BJ (cell line): ENCODE measurements at places on chromosomes 3 and 15.

DNA sequence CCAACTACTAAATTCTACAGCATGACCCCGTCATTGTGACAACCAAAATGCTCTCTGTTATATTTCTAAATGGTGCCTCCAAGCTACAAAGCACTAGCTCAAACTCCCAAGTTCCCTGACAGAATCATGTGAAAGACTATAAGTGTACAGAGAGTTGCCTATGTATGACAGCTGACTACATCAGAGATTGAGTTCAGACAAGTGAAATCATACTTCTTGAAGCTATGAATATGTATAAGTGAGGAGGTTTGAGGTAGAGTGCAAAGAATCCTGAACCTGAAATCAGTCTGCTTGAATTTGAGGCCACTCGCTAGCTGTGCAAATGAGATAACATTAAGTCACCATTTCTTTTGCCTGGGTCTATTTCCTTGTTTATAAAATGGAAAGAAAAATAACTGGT, 63.9 kb upstream of the TP63 start:
- DNase-seq: no peak

GRCh38 chr3:2423143-2423542, 324.5 kb downstream of the CNTN4 start:
- DNase-seq: no peak

GRCh38 chr3:67142432-67142831, 144.3 kb downstream of the KBTBD8 start:
- DNase-seq: no peak

- DNase-seq: no peak
Measured at GRCh38 chr15:59017449-59017848, 30.0 kb downstream of the RNF111 start.

DNA sequence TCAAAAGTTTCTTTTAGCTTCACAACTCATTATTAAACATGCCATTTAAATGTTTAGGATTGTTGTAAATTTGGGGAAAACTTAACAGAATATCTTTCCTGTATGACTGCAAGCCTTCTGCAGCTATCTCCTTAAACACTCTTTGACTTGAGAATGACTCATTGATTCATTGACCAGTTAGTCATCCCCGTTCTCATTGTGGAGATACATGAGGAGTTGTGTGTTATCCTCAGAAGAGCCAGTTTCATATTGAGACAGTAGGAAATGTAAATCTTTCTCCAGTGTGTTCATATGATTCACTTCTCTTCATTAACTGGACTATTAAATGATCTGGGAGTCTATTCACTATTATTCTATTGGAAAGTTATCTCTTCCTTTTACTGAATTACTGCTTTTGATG, 83.0 kb downstream of the CRYGS start:
- peak; percentile 8 for DNase-seq

DNA sequence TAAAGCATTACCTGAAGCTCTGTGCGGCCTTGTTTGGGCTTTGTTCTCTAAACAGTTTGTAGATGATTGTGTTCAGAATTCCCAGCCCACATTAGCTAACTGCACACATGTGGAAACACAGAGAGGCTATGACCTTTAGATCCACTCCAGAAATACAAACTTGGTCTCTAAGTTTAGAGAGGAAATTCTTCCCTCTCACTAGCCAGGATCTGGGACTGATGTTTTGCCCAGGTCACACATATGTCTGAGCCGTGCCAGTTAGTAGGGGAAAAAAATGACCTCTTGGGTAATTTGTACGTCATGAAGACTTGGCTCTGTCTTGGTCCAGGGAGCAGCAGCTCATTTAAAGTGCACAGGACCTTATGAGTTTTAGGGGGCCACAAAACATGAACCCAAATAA, 223.1 kb downstream of the RBMS3 start:
- DNase-seq: no peak

- DNase-seq: no peak
Measured at GRCh38 chr3:66483006-66483405, 17.8 kb downstream of the LRIG1 start.

- no peak for DNase-seq
Measured at GRCh38 chr3:53162672-53163443, 1.8 kb downstream of the PRKCD start.

- DNase-seq: no peak
Measured at GRCh38 chr15:39907216-39907615, 12.8 kb downstream of the GPR176 start.

DNA sequence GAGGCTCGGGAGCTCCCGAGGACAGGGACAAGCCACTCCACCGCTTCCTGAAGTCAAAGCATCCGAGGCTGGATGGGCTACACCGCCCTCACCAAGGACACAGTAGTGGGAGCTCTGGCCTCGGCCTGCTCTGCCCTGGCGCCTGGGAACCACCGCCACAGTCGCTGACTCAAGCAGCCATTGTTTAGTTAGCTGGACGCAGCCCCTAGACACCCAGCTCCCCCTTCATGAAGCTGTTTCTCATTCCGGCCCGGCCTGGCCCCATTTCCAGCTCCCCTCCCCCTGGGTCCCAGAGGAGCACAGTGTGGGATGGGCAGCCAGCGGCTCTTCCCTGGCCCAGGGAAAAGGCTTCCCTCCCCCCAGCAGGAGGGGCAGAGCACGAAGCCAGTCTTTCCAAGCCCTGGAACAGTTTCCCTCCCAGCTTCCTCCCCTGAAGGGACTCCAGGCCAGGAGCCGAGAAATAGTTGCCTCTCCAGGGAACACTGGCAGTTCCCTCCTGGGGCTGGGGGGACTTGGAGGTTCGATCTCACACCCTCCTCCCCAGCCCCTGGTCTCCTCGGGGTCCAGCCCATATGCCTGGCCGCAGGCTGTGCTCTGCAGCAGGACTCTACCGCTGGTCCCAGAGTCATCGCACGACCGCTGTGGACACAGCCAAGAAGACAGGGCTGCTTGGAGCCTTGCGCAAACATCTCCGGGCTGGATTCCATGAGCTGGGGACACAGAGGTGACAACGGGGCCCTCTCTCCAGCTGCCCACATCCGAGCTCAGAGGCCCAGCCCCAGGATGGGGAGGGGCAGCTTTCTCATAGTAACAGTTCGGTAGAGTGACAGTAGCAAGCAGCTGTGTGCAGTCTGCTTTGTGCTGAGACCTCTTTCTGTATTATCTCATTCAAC, 10.0 kb downstream of the PLXND1 start:
- peak; percentile 88 for DNase-seq

GRCh38 chr3:72891053-72891855, 3.4 kb downstream of the GXYLT2 start:
- DNase-seq: peak; percentile 97

- DNase-seq: no peak
Measured at GRCh38 chr3:193506921-193507320, 47.8 kb downstream of the ATP13A4 start.

GRCh38 chr3:45906681-45907407, 20.5 kb downstream of the CCR9 start:
- no peak for DNase-seq

DNA sequence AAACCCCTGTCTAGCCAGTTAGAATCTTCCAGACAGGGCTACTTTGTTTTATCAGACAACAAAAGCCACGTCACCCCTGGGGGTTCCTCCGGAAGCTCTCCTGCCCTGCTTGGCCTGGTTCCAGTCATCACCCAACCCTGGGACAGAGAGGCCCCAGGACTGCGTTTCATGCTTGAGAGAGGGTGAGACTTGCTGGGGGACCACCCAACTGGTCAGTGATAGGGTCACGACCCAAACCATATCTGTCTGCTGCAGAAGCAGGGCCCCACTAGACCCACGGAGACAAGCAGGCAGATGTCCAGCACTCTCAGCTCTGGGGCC, 1.2 kb downstream of the NT5DC2 start:
- no peak for DNase-seq

GRCh38 chr15:74454764-74455500, 6.0 kb downstream of the UBL7 start:
- DNase-seq: no peak

DNA sequence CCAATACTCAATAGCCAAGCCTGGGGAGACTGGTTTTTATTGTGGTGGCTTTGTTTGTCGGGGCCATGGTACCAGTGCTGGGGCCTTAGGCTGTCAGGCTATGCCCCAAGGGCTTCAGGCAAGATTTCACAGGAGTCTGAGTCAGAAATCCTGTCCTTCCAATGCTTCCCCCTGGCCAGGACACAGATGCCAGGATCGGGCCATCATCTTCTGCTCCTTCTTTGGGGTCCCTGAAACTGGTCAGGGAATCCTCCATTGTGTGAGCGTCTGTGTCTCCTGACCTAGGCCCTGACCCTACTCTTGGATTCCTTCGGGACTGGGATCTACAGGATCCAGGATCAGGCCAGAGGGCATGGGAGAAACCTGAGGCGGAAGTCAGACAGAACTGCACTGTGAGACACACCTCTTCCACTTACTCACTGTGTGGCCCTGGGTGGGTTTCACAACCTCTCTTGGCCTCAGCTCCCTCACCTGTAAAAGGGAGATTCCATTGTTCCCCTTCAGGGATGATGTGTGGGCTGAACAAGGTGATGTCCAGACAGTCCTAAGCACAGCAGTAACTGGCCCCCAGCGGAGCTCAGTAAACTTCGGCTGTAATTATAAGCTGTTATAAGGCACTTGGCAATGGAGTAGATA, 292.7 kb downstream of the UACA start:
- no peak for DNase-seq

GRCh38 chr15:35243758-35244157, 158.7 kb upstream of the NANOGP8 start:
- no peak for DNase-seq

DNA sequence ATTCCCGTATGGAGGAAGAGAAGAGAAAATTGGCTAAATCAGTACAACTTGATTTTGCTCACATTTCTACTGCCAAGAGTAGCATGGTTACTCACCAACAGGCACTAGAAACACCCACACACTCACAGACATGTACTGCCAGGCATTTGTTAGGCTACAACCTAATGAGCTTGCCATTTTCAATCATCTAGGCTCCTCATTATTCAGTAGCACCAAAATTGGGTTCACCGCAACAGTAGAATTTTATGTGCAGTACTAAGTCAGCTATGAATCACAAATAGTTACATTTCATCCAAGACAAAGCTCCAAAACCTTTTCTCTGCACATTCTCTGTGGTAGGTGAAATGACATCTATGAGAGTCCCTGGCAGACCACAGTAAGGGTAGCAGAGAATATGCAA, 15.0 kb upstream of the THUMPD3 start:
- DNase-seq: peak; percentile 68

DNA sequence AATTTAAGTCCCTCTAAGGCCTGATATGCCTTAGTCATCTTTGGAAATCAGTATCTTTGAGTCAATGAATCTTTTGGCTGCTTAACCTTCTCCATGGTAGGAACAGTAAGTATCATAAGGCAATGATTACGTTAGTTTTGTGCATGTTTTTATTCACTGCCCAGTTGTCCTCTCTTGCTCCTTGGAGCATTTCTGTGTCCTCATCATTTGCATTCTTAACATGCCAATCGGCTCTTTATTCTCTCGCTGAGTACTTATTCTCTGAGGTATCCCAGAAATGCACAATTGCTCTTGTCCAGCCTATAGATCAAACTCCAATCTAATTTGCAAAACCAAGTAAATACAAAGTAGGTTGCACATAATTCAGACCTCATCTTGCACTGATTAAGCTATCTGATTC, 405.0 kb upstream of the IL12A start:
- DNase-seq: no peak

DNA sequence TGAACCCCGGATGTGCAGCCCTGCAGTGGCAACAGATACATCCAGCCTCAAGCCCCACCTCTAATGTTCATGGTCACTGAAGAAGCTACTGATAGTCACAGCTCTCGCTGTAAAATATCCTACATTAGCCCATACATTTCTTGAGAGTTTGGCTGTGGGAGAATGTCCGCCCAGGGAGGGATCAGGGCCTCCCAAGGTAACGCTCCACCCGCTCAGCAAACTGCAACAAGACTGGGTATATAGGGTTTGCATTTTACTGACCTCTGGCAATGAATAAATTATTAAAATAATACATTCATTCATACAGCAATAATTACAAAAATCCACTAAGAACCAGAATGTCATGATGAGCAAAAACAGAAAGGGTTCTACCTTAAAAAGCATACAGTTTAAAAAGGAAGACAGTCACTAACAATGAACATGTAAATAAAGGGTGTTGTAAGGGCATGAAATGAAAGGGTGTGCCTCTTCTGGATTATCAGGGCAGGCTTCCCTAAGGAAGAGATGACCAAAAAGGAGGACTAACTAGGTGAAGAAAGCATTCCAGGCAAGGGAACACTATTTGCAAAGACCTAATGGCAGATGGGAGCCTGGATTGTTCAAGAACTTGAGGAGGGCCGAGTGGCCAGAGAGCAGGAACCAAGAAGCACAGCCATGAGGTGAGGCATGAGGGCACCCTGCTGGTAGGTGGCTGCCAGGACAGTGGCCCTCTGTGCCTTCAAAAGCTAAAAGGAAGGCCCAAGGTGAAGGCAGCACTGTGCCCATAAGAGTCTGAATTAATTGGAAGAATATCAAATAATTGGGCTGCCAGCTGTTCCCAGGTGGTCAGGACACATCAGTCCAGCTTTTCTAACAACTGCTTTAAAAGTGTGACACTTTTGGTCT, 28.1 kb upstream of the CTDSPL start:
- no peak for DNase-seq

GRCh38 chr15:70415398-70415797, 317.7 kb upstream of the TLE3 start:
- DNase-seq: no peak

DNA sequence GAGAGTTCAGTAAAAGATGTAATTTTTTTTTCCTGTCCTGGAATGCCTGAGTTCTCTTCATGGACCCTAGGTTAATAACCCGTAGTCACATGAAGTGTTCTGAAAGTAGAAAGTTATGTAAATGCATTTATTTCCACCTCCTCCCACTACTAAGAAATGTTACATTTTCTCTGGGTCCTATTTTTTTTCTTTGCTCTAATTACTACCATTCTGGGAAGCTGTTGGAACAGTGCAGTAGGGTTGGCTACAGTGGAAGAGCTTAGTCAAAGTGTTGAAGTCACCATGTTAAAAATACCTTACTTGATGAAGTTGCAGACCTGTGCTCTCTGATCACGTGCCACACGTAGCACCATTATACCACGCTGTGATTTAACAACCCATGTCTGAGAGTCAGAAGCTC, 153.8 kb upstream of the TSC22D2 start:
- no peak for DNase-seq

DNA sequence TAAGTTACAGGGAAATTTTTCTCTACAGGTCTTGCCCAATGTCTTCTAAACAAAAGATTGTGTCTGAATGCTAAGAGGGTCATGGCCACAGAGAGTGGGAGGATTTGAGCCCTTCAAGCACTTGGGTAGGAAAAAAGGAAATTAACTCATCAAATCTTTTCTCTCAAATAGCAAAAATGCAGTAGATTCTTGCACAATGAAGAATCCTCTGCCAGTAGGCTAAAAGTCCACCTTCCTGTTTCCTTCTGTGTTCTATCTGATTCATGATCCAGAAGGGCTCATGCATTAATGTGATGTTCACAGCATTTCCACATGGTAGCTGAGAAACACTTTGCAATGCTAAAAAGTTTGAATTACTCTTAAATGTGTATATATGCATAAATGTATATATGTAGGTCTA, 177.1 kb downstream of the CD47 start:
- DNase-seq: no peak

GRCh38 chr15:27182561-27183110, 211.7 kb downstream of the GABRG3 start:
- no peak for DNase-seq
